ENCODE measurements at places on chromosomes 1 and 21.

DNA sequence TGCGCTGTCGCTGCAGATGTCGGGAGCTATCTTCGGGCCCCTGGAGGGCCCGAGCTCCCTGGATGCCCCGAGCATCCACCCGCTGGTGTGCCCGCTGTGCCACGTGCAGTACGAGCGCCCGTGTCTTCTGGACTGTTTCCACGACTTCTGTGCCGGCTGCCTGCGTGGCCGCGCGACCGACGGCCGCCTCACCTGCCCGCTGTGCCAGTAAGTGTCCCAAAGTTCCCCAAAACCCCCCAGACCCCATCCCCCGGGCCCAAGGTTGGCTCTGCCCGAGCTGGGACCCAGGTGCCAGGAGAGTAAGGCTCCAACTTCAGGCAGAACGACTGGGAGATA is 569 bp downstream of the RNF207 start:
- no peak for DNase-seq

GRCh38 chr1:2044510-2045319 is 5.5 kb upstream of the PRKCZ start:
- DNase-seq = peak; percentile 19

- no peak for DNase-seq
These were observed 95.5 kb downstream of the NGF start for GRCh38 chr1:115242543-115242942.

DNA sequence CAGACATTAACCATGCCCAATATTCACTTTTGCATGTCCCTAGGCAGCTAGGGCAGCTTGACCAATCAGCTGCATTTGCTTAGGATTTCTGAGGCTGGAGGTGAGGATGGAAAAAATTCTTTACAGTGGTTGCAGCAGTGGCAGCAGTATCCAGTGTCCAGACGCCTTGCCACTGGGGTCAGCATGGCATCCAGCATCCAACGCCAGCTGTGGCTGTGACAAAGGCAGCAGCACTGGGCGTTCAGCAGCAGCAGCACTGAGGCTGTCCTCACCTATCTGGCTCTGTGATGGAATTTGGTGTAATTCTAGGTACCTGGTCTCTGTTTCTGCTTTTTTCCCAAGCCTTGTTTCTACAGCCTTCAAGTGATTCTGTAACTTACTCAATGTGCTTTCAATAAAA is 15.5 kb downstream of the RHBDL2 start:
- no peak for DNase-seq

- no peak for DNase-seq
These were observed 51.9 kb downstream of the ABL2 start for GRCh38 chr1:179177615-179178014.

- DNase-seq = peak; percentile 79
These were observed 185.6 kb upstream of the RUNX1 start for GRCh38 chr21:35234725-35235124.

Measured in fibroblast of lung (primary cell).